Renal cortical epithelial cell (primary cell): ENCODE measurements at places on chromosomes 11 and 22. TPM values are rescaled to one million over a fixed set of nuclear protein-coding genes. Genes with fewer than 3 reads are reported as not detected.

- DNase-seq, result peak; percentile 93
These were observed 34.7 kb downstream of the CCDC83 start for GRCh38 chr11:85889676-85890579.

GRCh38 chr11:59172345-59173079 is 580 bp downstream of the DTX4 start:
- no peak for DNase-seq

DNA sequence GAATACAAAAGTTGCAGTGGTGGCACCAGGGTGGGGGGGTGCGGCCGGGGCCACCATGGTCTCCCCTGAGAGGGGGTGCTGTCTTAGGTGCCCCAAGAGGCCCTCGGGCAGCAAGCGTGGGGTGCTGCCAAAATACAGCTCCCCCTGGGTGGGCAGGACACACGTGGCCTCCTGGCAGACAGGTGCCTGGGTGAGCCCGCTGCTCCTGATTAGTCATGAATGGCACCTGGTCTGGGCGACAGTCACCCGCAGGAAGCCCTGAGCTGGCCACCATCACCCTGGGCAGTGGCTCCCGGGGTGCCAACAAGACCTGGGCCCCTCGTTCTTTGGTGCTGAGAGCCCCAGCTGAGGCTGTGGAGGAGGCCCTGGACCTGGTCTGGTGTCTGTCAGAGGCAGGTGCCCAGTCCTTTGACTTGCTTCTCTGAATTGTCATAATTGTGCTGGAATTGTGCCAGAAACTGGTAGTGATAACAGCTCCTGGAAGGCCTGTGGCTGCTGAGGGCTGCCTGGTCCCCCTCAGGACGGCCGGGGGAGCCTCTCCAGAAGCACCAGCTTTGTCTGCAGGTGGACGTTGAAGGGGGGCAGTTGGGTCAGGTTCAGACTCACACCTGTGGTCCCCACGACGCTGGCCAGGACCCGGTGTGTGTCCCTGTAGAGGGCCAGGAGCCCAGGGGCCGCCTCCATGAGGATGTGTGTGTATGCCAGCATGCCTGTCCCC is 14.8 kb downstream of the ALG12 start:
- no peak for DNase-seq

MSANTD2 gene
- 3.5 and 10.8 TPM in 2 replicates for total RNA-seq

- DNase-seq, result no peak
These were observed 41.7 kb upstream of the GCAT start for GRCh38 chr22:37765953-37766576.

C1QTNF5 gene
- 5.6 and 15.7 TPM in 2 replicates for total RNA-seq

- DNase-seq, result peak; percentile 19
These were observed 8.4 kb upstream of the SLC2A11 start for GRCh38 chr22:23849009-23850006.

DNA sequence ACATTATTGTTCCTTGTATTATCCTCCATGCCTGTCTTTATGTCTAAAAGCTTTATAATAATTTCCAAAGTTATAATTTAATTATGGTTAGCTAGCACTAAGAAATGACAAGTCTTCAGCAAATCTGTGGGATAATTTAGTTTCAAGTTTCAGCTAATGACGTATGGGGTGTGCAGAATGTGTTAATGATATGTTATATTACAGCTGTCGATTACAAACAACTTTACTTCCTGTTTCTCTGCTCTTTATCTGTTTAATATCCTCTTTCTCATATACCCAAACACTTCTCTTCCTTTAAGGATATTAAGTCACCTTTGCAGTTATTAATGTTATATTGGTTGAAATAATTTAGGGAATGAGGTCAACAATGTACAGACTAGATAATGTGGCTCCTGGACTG is 161.8 kb downstream of the CASP12 start:
- no peak for DNase-seq

- no peak for DNase-seq
These were observed 7.9 kb downstream of the CD82 start for GRCh38 chr11:44573333-44573732.

- DNase-seq, result peak; percentile 88
These were observed 44.2 kb downstream of the MRE11 start for GRCh38 chr11:94449437-94449836.

GRCh38 chr22:33842421-33843094 is 77.7 kb downstream of the LARGE1 start:
- DNase-seq, result no peak

CCDC73 gene
- total RNA-seq, result 0.17 and 0.30 TPM in 2 replicates

TCF20 gene
- 23.3 and 44.0 TPM in 2 replicates for total RNA-seq

DNA sequence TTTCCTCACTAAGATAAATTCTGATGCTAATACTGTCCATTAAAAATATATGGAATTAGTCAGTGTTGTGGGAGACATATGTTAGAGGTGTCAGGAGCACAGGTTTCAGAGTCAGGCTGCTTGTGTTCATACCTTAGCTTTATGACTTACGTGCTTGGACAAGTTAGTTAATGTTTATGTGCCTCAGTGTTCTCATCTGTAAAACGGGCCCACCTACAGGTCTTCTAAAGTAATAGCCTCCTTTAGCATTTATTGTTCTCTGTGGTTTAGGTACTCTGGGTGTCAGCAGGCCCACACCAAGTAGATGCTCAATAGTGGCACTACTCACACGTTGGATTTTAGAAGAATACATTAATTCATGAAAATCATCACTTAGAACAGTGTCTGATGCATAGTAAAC is 308.7 kb upstream of the ZC3H12C start:
- no peak for DNase-seq

DNA sequence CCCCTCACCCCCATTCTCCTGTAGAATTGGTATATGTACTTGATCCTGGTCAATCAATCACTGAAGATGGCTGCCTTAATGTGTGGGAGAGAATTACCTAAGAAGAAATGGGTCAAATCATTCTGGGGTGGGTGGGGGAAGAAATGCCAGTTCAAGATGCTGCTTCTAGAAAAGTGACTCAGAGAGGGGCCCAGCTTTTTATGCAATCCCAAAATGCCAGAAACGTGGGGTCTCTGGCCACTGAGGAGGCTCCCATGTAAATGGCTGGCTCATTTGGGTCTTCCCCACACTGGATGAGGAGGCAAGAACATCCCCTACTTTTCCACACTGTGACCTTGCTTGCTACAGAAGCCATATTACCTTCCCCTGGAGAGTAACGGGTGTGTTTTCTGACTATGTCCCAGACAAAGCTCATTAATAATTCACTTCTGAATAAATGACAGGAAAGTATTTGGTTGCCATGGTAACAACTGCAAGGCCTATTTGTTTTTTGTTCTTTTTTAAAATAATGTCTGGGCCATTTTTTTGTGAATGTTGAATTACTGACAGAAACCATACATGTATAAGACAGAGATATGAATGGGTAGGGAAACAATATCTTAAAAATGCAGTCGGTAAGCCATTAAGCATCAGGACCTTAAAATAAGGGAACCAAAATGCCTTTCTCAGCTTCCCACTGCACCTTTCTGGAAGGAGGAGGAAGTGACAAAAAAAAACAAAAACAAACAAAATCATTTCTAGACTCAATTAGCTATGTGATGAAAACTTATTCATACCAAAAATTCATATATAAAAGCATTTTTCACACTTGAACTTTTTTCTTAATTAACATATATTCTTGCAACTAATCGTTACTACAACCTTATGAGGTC is 32.0 kb downstream of the SLC1A2 start:
- peak; percentile 71 for DNase-seq

DNA sequence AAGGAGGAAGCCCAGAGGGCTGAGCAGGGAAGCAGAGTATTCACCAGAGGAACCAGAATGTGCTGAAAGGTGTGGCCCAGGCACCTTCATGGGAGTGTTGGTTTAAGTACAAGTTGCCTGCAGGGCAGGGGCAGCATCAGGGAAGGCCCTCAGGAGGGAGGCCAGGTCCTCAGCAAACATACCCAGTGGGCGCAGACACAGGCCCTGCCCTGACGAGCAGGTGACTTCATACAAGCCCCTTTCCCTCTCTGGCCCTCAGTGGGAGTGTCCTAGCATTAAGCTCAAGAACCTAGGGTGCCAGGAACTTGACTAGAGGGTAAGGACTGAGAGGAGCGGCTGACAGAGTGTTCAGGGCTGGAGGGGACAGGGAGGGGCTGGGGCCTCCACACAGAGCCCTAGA is 7.5 kb upstream of the CASTOR1 start:
- DNase-seq, result no peak

TRPC6 gene
- total RNA-seq, result not detected in 2 replicates

- DNase-seq, result no peak
These were observed 1064.9 kb upstream of the TENM4 start for GRCh38 chr11:80505771-80506170.

GRCh38 chr11:110077831-110078325 is 15.3 kb upstream of the ZC3H12C start:
- DNase-seq, result peak; percentile 76

- DNase-seq, result no peak
These were observed 34.0 kb downstream of the TTC17 start for GRCh38 chr11:43392713-43393112.

RAPSN gene
- 0.10 and 0.17 TPM in 2 replicates for total RNA-seq

GRCh38 chr11:89516496-89516895 is 25.3 kb upstream of the NOX4 start:
- no peak for DNase-seq

DNA sequence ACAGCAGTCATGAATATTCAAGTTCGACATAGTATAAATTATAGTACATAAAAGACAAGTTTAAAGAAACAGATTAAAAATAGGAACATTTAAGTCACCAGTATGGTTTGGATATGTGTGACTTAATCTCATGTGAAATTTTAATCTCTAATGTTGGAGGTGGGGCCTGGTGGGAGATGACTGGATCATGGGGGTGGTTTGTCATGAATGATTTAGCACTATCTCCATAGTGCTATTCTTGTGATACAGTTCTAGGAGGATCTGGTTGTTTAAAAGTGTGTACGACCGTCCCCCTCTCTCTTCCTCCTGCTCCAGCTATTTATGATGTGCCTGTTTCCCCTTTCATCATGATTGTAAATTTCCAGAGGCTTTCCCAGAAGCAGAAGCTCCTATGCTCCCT is 3.3 kb downstream of the KDM4E start:
- no peak for DNase-seq

DNA sequence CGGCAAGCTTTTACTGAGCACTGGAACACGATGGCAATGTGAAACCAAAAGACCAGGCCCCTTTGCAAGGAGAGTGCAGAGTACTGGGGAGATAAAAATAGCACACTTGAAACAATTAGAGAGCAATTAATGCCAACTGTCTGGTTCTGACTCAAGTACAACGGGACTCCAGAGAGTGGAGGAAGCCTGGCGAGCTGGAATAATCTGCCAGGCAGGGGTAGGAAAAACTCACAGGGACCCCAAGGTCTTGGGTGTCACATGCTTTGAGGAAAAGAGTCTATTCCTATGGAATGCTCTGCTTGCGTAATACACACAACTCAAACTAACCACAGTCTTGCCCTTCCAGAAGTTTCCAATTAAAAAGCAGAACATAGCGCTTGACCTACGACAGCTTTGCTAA is 113.0 kb upstream of the CLMP start:
- peak; percentile 28 for DNase-seq

DNA sequence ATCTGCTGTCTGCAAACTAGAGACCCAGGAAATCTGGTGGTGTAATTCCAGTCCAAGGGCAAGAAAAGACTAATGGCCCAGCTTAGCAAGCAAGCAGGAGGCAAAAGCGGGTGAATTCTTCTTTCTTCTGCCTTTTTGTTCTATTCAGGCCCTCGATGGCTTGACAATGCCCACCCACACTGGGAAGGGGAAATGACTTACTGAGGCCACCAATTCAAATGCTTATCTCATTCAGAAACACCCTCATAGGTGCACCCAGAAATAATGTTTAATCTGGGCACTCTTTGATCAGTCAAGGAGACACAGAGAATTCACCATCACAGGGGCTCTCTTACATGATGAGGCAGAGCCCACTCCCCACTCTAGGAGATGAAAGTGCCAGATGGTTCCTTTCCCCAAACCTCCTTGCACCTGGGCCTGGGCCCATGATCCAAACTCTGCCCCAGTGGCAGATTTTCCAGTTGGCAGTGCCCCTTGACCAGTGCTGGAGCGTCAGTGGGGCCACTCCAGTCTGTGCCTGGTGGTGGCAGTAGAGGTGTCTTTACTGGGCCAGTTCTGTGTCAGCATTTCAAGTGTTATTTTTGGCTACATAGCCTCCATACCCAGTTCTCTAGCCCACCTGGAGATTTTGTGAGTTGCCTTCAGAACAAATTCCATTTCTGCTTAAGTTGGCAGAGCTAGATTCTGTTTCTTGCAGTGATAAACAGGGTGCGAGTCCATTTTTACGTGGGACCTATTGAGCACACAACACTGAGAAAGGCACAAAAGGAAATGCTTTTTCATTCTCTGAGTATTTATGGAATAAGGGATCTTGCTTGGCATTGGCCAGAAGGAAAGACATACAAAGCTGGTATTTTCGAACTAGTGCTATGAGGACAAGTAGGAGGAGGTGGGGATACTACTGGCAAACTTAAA is 7.5 kb downstream of the ELMOD1 start:
- no peak for DNase-seq

CSKMT gene
- 3.6 and 13.5 TPM in 2 replicates for total RNA-seq

DNA sequence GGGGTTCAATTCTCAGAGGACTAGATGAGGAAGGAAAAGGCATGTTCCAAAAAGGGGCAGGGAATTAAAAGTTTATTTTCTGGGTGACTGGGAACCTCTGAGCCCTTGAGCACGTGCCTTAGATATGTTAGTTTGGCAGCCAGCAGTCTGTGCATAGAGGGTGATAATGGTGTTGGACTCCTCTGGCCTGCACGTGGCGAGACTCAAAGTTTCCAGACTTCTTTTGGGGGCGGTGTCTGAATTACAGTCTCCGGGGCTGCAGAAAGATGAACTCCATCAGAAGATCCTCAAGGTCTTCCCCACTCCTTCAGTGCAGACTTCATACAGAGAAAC is 861 bp upstream of the ZNRF3 start:
- no peak for DNase-seq

DNA sequence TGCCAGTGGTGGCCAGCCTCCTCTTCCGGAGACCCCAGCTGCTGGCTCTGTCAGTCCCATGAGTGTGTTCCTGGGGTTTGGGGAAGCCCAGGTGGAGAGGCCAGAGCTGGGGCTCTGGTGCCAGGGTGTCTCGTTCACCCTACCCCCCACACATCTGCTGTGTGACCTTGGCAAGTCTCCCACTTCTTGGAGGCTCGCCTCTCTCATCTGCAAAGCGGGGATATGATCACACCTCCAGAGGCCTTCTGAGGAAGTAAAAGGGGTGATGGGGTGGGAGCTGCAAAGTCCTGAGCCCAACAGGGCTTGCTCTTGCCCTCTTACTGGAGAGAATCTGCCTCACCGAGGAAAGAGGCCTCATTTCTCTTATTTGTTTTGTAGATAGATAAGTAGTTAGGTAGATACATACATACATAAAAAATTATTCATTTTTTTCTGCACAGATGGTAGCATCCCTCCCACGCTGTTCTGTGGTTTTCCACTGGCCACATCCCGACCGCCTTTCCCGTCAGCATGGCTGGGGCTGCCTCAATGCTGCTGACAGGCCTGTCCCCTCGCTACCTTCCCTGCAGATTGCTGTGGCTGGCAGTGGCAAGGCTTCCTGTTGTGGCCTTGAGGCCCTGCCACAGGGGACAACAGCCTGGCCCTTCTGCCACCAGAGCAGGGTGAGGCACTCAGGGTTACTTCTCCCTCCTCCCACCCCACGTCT is 23.9 kb downstream of the MYO7A start:
- no peak for DNase-seq

DNA sequence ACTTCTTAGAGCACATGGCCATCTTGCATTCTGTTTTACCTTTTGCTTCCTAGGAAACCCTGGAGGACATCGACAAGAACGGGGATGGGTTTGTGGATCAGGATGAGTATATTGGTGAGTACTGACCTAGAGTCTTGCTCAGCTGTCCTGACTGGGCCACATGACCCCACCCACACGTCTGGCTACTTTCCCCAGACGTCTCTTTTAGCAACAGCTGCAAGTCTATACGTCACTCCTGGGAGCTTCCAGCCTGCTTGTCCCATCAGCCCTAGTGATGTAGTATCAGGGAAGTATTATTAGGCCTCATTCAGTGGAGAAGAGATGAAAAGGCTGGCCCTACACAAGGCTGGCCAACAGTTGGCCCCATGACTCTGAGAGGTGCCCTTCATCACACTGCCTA is 9.6 kb downstream of the RCN1 start:
- no peak for DNase-seq
